ENCODE measurements at places on chromosomes 4 and X. TPM values are rescaled to one million over a fixed set of nuclear protein-coding genes. Genes with fewer than 3 reads are reported as not detected.
A peak's percentile ranks its signal among the peaks of the same experiment; 100 is the strongest.

DNA sequence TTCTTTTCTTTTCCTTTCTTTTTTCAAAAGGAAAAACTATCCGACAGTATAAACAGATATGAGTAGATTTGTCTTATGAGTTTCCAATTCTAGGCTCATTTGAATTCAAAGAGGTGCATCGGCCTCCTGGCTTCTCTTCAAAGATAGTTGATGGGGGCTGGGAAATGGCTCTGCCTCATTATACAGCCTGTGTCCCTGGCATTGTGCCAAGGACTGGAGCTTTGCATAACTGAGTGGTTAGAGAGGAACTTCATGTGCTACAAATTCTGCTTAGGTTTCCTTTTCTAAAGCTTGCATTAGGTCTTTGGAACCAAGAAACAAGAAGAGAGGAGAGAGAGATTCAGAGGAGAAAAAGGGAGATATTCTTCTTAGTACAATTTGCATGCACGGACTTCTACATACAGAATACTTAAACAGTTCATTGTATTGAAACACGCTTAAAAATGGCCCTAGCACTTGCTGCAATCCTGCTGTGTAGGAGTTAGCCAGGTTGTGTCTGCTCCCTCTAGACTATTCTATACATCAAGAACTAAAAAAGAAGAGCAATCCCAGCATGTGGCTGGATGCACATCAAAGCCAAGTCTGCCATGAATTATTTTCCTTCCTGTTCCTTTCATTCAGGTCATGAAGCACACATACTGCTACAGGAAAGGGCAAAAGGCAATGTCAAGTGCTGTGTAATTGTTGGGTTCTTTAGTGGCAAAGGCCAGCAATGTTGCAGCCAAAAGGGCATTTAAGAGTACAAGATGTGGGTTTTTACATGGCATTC lies 70.9 kb downstream of the INTS12 start:
- no peak for DNase-seq

GRCh38 chr4:177194906-177195305 lies 114.8 kb upstream of the NEIL3 start:
- DNase-seq: no peak

DNA sequence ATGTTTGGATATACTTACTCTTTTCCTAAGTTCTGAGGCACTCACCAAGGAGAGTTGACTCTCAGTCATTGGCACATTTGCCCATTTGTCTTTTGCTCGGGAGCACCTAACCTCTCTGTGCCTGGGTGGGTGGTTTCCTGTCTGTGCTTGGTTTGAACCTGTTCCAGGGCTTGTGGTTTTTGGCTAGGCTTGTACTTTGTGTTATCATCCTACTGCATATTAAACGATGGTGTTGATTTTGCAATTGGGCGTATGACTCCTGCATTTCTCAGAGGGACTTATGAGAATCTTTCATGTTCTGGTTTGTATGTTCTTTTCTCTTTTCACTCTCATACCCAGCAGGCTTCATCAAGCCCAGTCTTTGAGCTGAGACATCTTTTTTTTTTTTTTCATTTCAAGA lies 161.7 kb downstream of the BTC start:
- DNase-seq: peak; percentile 52

DNA sequence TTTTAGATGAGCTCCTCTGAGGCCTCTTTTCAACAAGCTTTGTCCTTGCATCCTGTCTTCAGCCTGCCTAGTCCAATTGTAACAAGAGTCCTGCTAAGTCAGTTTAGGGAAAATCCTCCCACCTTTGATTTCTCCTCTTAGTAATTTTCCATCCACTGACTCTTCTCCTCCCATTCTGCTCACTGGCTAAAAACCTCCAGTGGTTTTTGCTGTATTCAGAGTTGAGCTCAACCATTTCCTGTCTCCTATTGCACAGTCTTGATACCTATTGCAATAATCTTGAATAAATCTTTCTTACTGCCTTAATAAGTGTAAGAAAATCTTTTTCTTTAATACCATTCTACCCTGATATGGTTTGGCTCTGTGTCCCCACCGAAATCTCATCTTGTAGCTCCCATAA lies 117.8 kb upstream of the ENPP6 start:
- DNase-seq: no peak

DNA sequence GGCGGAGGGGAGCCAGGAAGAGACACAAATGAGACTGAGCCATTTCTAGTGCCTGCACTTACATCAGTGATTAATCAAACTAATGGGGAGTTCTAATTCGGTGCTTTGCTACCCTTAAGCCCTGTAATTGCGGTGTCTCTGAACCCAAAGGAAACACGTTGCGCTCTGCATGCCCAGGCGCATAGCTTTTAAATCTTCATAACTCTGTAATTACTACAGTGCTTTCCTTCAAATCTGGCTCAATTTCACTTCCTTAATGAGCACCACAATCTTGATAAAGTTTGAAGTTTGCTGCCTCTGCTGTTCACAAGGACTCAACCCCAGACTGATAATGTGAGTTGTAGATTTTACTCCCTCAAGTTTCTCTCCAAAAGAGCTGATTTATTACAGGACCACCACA lies 5.7 kb upstream of the NHS start:
- DNase-seq: no peak

DNA sequence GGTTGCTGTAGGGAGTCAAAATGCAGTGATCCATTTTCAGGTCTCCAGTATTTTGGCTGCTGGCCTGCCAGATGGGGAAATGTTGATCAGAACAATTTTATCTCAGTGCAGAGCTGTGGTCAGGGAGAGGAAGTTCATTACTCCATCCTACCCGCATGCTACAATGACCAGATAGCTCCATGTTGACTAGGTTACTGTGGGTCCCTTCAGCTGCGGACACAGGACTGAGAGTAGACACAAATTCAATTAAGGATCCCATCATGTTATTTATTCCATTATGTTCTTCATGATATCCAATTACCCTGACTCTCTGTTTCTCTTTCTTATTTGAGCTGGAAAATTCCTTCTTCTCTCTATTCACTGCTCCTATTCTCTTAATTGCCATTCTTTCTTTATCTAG lies 16.3 kb downstream of the SYNPO2 start:
- no peak for DNase-seq

- no peak for DNase-seq
Measured at GRCh38 chrX:46910415-46910814, 1.8 kb upstream of the JADE3 start.

GRCh38 chr4:31545755-31546154 lies 825.6 kb downstream of the PCDH7 start:
- no peak for DNase-seq

- DNase-seq: no peak
Measured at GRCh38 chr4:75037252-75037651, 104.3 kb downstream of the PARM1 start.

GRCh38 chrX:132875650-132876522 lies 82.5 kb downstream of the HS6ST2 start:
- DNase-seq: no peak

DNA sequence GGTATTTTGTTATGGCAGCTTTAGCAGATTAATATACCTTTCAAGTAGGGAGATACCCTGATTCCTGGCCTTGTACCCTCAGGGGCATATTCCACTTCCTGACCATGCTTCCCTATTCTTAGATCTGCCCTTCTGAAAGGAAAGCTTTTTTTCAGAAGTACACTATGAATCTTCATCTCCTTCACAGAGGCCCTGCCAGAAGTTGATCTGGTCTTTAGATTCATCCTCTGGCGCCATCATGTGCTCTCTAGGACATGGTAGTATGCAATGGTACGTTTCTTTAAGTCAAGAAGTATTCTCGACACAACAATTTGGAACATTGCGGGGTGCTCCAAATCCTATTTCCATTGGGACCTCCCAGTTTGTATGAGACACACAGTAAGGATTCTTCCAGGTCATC lies 39.6 kb upstream of the DIPK2B start:
- no peak for DNase-seq

- DNase-seq: no peak
Measured at GRCh38 chr4:167581449-167581965, 347.2 kb upstream of the SPOCK3 start.

DNA sequence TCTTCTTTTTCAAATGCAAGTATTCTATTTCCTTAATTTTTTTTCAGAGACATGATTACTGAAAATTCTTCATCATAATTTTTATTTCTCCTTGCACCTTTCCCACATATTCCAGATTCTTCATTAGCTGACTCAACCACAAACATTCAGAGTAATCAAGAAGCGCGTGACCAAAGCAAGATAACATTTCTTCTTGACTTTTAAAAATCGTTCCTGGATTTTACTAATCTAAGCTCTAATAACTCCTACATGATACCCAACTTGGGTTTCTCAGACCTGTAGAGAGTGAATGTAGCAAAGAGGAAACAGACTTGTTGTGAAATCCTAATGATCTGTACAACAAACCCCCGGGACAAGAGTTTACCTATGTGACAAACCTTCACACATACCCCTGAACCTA lies 615.0 kb downstream of the TMA16 start:
- no peak for DNase-seq

- no peak for DNase-seq
Measured at GRCh38 chr4:110245577-110245976, 47.2 kb upstream of the ELOVL6 start.

GRCh38 chr4:159764343-159764952 lies 661.6 kb downstream of the RAPGEF2 start:
- DNase-seq: no peak

DNA sequence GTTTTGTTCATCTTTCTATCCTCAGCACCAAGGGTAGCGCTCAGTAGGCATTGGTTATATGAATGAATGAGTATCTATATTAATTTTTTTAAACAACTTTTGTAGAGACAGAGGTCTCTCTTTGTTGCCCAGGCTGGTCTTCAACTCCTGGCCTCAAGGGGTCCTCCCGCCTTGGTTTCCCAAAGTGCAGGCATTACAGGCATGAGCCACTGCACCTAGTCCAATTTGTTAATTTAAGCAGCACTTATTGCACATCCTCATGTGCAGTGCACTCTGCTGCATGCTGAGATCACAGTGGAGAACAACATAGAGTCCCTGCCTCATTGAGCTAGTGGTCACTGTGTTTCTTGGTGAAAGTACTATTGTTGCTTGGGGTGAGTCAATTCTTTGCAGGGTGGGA lies 94.4 kb downstream of the NHSL2 start:
- no peak for DNase-seq

DNA sequence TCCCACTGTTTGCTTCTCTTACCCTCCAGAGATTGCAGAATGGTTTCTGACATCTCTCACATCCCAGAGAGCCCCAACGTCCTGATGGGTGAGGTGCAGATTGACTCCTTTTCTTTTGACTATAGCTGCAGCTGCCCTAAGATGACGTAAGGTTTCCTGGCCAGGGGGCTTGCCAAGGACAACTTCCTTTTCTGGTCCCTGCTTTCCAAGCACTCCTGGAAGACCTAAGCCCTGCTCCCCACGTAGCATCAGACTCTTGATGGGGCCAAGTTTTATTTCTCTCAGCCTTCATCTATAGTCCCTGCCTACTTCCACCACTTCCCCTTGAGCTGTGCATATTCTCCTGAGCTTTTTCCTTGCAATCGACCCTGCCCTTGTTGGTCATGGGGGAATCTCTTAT lies 497.7 kb downstream of the IDS start:
- DNase-seq: no peak

DNA sequence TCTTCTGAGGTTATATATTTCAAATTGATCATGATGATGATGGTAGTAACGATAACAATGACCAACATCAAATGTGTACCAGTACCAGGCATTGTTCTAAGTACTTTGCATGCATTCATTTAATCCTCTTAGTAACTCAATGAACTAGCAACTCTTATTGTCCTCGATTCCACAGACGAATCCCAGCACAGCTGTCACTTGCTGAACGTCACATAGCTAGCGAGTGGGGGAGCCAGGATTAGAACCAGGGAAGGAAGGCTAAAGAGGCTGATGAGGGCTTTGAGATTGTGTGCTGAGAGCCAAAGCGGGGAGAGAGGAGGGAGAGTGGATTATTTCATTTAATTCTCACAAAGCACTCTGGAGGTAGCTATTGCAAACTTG lies 103.6 kb downstream of the PHOX2B start:
- DNase-seq: no peak

DNA sequence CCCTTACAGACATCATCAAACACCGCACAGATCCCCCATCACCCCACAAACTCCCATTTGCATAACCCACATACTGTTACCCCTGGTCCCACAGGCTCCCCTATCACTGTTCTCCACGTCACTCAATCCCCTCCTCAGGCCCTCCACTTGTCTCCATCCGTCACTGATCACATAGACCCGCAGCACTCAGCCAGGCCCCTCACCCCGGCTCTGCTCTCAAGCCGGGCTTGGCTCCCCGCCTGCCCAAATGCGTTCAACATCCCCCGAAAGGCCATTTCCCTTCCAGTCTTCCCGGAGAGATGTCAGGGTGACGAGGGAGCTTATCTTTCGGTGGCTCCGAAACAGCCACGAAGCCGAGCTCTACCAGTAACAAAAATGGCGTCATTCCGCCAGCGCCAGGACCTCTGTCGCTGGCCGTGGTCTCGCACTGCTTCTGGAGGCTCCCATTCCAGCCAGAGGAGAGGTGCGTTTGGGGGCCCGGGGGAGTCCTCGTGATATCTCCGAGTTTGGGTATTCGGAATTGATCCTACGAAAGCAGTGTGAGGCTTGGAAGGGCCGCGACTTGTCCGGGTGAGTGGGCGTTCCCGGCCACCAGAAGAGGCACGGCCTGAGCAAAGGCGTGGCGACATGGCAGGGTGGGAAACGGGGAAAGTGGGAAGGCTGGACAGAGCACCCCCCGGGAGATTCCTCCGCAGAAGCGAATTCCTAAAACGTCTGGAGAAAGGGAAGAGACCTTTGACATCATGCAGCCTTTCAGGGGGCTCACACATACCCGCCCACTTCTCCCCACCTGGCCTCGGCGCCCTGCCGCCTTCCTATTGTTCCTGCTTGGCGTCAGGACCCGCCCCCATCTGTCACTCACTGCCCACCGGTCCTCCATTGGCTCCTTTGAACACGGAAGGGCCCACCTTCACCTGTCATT lies at the start of gene ZNF630:
ZNF630 (minus strand) TSS at position 577 of the 922 bp plus-strand sequence. CDS start 4,754 bp downstream, outside the sequence.
- DNase-seq: peak; percentile 79

DNA sequence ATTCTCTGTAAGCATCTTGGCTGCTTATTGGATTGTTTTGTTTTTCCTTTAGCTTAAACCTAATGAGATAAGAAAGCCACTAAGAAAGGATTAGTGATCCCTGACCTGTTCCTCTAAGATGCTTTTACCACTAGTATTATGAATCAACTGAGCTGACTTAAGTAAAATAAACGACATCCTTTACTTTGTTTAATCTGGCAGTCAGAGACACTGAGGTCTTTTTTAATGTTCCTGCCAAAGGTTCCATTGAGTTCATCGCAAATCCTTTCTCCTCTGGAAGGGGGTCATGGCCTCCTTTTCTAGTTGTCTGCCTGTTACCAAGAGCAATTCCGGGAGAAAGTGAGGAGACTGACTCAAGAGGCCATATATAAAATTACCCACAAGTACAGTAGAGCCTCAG lies 1038.3 kb upstream of the SLIT2 start:
- DNase-seq: no peak

KLKB1 gene
- not detected for total RNA-seq

SCML2 gene
- total RNA-seq: 2.2 TPM

PAGE2B gene
- total RNA-seq: 0.70 TPM

SYNPO2 gene
- 0.12 TPM for total RNA-seq

TMEM255A gene
- not detected for total RNA-seq

MAGEB10 gene
- not detected for total RNA-seq

FAM47E gene
- total RNA-seq: not detected

COX18 gene
- total RNA-seq: 18.6 TPM

KLHL13 gene
- total RNA-seq: 0.07 TPM

KCTD8 gene
- not detected for total RNA-seq

RXFP1 gene
- not detected for total RNA-seq

ERCC6L gene
- 10.5 TPM for total RNA-seq

CLDN34 gene
- total RNA-seq: not detected

GTPBP6 gene
- 62.4 TPM for total RNA-seq

DAPP1 gene
- 23.6 TPM for total RNA-seq

CT55 gene
- not detected for total RNA-seq

ACOX3 gene
- 42.3 TPM for total RNA-seq

Data from activated CD4-positive, alpha-beta memory T cell treated with anti-CD3 and anti-CD28 coated beads for 36 hours (primary cell).